ENCODE measurements at places on chromosomes 3 and 15.

DNA sequence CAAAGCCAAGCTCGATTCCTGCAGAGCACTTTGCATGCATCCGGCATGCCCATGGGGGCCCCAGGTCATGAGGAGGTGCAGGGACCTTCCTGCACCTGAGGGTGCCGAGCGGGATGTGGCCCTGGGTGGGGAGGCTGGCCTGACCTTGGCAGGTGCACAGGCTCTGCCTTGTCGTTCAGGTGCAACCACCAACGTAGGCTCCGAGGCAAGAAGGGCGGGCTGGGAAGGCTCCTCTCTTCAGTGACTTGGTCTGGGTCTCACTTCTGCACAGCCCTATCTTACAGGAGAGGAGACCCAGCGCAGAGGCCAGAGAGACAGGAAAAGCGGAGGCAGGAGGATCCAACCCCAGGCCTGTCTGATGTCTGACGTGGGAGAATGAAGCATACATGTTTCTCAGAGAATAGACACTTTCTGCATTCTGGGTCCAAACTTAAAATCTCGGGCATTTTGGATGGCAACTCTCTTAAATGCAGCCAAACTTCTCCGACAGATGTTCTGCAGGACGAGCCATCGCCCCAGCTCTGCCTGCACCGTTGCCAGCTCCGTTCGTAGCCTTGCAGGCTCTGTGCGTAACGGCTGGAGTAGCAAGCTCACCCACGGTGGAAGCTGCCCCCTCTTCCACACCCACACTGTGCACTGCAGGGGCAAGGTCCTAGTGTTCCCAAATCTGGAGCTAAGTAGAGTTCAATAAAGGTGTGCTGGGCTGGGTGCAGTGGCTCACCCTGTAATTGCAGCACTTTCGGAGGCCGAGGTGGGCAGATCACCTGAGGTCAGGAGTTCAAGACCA lies 60.8 kb upstream of the SNRPA1 start:
- DNase-seq = no peak

DNA sequence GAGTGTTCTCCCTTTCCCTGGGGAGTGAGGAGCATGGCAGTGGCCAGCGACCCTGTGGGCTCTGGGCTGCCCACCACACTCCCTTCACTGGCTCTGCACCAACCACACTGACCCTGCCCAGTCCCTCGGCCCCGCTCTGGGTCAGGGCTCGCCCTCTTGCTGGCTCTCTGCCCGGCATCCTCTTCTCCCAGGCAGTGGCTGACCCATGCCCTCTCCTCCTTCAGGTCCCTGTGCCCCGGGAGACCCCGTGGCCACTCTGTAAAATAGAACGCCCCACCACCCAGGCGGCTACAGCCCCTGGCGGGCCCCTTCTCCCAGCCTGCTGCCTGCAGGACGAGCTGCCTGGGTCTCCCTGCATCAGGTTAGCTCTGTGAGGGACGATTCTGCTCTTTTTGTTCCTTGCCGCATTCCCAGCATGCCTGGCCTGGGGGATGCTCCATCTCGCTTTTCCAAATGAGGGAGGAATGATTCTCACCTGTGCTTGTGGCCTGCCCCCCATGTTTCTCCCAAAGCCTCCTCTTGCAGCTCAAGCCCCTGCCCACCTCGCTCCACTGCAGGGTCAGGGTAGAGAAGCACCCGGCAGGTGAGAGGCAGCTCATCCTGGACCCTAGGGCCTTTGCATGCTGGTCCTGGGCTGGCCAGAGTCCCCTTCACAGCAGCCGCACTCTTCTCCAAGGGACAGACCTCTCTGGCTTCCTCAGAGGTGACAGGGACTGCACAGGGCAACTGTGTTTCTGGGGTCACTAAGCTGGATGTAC lies 14.5 kb upstream of the CFAP100 start:
- no peak for DNase-seq

DNA sequence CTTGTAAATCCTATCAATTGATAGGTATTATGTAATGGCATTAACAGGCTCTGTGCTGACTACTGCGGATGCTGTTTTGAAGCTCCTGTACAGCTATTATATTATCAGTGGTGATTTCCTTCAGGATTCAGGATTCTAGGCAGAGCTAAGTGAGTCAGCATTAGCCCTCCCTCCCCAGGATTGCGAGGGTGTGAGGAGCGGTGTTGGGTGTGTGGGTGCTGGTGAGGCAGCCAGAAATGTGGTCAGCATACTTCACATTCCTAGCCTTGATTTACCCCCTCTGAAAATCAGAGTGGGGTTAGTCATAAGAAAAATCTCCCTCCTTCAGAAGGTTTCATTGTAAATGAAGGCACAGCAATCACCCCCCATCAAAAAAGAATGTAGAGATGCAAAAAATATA lies 72.5 kb downstream of the SNTN start:
- no peak for DNase-seq

DNA sequence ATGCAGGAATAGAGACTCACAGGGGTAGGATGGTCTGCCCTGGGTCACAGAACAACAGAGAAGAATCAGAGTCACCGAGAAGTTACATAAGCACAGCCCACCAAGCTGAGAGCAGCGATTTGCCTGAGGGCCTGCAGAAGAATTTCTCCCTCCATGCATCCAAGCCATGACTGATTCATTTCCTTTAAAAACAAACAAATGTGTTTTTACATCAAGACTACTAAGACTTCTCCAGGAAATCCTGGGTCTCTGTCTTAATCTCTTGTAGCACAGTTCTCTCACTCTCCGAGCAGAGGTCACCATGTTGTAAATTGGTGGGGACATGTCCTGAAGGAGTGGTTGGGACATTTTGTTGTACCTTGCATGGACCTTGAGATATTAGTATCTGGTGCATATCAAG lies 159.8 kb downstream of the THSD4 start:
- no peak for DNase-seq

All from cortex of kidney (tissue), 1 donor.